ENCODE measurements at places on chromosomes 1 and 21.

- no peak for DNase-seq
Observed at GRCh38 chr1:180456191-180456590, 46.2 kb downstream of the ACBD6 start.

- DNase-seq: no peak
Observed at GRCh38 chr21:32560896-32561295, 24.4 kb downstream of the TCP10L start.

DNA sequence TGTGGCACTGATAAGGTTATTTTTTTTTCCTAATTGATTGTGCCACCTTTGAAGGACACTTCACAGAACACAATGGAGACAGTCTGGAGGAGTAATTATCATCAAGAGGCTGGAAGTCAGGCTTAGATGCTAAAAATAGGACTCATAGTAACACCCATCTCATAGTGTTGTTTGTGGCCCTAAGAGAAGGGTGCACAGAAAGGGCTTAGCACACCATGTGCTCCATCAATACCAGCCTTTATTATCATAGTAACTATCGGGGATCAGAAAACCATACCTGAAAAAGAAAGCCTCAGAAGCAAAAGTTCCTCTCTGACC lies 11.9 kb downstream of the NIPAL3 start:
- DNase-seq: no peak

DNA sequence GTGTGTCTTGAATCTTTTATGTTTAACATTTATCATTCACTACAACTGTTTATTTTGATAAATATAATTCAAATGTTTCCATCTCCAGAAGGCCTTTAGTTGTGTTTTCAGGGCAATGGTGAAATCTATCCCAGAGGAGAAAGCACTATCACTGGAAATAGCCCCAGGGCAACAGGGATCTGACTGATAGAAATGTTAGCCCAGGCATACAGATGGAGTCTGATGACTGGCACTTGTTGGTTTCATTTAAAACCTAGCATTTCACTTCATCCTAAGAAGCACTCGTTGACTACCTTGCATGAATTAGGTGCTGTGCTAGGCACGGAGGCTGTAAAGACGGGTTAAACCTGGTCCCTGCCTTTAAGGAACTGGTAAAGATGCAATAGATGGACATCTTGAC lies 103.1 kb downstream of the C1orf21 start:
- DNase-seq: no peak

DNA sequence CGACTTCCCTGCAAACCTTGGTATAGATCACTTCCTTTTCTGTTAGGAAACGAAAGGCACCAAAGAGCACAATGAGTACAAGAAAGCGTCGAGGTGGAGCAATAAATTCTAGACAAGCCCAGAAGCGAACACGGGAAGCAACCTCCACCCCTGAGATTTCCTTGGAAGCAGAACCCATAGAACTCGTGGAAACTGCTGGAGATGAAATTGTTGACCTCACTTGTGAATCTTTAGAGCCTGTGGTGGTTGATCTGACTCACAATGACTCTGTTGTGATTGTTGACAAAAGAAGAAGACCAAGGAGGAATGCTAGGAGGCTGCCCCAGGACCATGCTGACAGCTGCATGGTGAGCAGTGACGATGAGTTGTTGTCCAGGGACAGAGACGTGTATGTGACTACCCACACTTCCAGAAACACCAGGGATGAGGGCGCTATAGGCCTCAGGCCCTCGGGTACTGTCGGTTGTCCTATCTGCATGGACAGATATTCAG lies 18.5 kb downstream of the FAM89A start:
- no peak for DNase-seq

- DNase-seq: no peak
Observed at GRCh38 chr1:93353286-93353685, 7.6 kb downstream of the DR1 start.

DNA sequence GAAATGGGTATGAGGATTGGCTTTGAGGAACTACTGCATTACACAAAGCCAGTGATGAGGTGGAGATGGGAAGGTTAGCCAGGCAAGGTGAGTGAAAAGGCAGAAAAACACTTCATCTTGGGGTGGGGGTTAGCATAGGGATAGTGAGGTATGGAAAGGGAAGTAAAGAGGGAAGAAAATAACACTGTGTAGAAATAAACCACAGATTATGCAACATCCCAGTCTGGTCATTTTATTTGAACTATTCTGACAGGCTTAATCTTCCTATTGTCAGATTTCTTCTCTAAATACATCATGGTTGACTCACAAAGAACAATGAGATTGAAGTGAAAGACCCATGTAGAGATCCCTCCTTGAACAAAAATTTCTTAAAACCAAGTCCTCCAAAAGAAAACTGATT lies 640.2 kb downstream of the PTPRC start:
- DNase-seq: no peak

DNA sequence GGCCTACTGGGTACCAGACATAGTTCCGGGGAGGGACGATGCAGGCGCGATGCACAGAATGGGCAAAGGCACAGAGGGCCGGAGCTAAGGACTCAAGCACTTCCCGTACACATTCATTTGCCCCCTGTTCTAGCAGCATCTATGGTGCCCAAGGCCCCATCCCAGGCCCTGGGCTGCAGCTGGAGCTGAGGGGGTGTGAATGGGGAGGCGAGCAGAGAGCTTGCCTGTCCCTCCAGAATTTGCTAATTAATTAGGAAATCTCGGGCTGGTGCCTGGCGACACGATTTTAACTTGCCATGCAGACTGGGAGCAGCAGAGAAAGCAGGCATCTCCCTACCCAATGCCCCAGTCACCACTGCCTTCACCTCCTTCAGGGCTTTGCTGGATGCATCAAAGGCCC lies 35.9 kb downstream of the EPHA2 start:
- no peak for DNase-seq

GRCh38 chr1:68181165-68181556 lies 51.2 kb downstream of the WLS start:
- DNase-seq: no peak

DNA sequence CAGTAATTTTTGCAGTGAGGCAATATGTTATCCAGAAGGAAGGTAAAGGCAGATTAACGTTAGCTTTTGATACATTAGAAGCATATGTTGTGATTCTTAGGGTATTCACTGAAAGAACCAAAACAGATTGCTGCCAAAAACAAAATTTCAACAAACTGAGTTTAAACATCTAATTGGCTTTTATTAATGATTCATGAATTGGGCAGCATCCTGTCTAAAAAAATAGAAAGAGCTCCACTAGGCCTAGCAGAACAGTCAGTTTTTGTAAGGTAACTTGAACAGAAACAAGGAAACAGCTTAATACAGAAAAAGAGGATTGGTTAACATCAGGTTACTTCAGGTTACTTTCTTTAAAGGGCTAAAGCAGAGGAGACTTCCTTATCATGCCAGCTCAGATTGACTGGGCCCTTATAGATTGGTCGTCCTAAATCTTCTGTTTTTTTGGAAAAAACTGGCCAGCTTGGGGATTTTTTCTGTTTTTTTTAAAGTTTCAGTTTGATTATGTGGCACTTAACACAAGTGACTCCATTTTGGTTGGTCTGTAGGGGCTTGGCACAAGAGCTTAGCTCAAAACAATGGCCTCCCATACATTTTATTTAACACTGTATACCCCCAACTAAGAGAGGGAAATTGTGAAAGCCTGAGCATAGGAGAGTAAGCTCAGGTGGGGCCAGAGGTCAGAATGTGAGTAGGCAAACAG lies 36.8 kb upstream of the GALNT2 start:
- DNase-seq: no peak

DNA sequence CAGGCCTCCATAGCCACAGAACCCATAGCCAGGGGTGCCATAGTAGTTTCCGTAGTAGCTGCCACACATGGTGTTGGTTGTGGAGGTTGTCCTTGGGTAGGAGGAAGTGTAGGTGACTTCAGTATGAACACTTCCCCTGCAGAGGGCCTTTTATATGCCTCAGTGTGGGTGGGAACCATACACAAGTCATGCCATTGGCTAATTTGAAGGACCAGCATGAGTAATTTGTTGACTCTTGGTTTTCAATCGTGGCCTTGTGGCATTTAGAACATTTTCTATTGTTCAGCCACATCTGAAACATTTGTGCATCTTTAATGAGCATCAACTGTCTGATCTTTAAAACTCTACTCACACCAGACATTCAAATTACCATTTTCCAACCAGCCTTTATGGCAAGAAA lies at the start of gene KRTAP6-1:
TSS of gene KRTAP6-1 (minus strand) at position 95 of the 400 bp plus-strand sequence. CDS start at position 69, 26 bp downstream.
- no peak for DNase-seq

DNA sequence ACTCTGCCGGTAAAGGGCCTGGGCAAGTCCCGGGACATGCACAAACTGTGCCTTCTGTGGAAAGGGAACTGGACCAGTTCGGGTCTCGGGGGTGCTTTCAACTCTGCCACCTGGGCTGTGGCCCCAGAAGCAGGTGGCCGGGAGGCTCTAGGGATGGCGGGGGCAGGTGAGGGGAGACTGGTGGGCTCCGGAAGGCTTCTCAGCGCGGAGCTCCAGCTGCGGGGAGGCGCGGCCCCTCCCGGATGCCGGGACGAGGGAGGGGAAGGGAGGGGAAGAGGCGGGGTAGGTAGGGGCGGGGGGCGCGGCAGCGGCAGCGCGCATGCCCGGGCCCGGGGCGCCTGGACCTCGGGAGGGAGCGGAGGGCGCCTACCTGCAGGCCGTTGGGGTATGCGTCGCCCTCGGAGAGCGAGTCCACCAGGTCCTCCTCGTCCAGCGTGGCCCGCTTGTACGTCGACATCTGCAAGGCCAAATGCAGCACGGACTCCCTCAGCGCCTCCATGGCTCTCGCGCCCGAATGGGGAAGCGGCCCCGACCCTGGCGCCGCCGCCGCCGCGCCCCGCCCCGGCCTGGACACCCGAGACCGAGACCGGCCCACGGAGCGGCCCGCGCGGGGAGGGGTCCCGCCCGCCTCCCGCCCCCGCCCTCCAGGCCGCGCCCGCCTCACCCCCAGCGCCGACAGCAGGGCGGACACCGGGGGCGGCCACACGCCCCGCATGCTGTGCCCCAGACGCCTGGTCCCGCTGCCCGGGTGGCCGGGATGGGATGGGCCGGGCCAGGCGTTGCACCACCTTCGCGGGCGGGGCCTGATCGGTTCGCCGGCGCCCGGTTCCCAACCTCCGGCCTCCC lies at the start of gene ECE1:
TSS of gene ECE1 (minus strand) at position 764 of the 846 bp plus-strand sequence. CDS start at position 715, 49 bp downstream.
- peak; percentile 94 for DNase-seq

DNA sequence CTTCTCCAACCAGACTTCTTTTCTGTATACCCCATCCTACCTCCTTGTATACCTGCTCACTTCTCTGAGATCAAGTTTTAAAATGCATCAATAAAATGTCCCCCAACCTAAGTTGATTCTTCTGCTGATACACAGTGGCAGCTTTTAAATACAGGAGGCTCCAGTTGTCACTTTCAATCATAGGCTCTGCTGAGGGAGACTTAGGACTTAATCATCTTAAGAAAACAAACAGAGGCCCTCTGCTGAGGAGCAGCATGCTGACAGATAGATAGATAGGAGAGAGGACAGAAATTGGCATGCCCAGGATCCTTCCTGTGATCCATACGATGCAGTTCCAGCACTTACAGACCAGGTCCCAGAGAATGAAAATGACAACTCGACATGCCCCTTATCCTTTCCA lies 311.0 kb upstream of the PROX1 start:
- DNase-seq: no peak

GRCh38 chr1:193222056-193222615 lies 35.7 kb upstream of the B3GALT2 start:
- no peak for DNase-seq
